H1 (cell line): ENCODE measurements at places on chromosomes 1 and 21.

- peaks cover 39% of the 10 kb centered on the region for H3K36me3 ChIP-seq
- H3K4me3 ChIP-seq = peak overlapping the region; percentile 96
- no peaks in the 10 kb centered on the region; the same call in 1 of the 2 replicates for H3K27me3 ChIP-seq
- DNase-seq = no peak
Observed at GRCh38 chr1:182389619-182390047, 2.0 kb downstream of the GLUL start.

DNA sequence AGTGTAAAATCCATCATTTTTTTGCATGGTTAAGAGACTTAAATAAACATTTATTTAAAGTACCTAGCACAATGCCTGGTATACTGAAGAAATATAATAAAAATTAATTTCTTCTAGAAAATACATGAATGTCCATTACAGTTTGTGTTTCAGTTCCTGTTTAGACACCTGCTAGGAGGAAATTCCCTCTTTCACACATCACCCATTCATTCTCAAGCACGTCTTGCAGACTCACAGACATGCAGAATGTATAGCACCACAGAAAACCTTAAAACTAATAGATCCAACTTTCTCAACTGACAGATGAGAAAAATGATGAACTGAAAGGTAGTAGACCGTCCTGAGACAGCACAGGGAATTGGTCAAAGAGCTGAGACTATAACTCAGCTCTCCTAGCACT, 172.2 kb upstream of the C8B start:
- no peak for DNase-seq
- H3K27ac ChIP-seq = no peak overlapping the region
- no peak overlapping the region for H3K4me3 ChIP-seq
- no peaks in the 10 kb centered on the region for H3K36me3 ChIP-seq
- no peaks in the 10 kb centered on the region for H3K4me1 ChIP-seq

DNA sequence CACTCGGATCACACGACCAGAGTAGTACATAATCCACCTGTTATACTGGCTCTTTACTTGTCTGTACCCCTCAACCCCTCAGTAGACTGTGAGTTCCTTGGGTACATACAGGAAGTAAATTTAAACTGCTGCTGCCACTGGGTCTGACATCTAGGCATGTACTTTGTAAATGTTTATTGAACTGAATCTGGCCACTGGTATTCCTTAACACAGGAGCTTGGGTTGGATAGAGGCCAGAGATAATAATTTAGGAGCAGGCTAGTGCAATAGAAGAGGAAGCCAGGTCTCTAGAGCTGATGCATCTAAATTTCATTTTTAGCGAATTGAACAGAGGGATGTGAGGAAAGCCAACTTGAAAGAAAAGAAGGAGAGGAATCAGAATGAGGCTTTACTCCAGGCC, 12.4 kb downstream of the TTC4 start:
- no peak overlapping the region for H3K4me3 ChIP-seq
- DNase-seq = no peak
- H3K4me1 ChIP-seq = no peaks in the 10 kb centered on the region
- no peaks in the 10 kb centered on the region for H3K27me3 ChIP-seq
- no peak overlapping the region for H3K27ac ChIP-seq

- H3K27me3 ChIP-seq = no peaks in the 10 kb centered on the region
- DNase-seq = no peak
- no peaks in the 10 kb centered on the region for H3K4me1 ChIP-seq
- no peak overlapping the region for H3K27ac ChIP-seq
Observed at GRCh38 chr1:183670169-183670568, 17.1 kb upstream of the APOBEC4 start.

GRCh38 chr1:63799820-63800219, 26.0 kb downstream of the ROR1 start:
- H3K36me3 ChIP-seq = no peaks in the 10 kb centered on the region
- H3K27ac ChIP-seq = no peak overlapping the region
- DNase-seq = no peak
- H3K4me1 ChIP-seq = peaks cover 33% of the 10 kb centered on the region
- no peak overlapping the region for H3K4me3 ChIP-seq

DNA sequence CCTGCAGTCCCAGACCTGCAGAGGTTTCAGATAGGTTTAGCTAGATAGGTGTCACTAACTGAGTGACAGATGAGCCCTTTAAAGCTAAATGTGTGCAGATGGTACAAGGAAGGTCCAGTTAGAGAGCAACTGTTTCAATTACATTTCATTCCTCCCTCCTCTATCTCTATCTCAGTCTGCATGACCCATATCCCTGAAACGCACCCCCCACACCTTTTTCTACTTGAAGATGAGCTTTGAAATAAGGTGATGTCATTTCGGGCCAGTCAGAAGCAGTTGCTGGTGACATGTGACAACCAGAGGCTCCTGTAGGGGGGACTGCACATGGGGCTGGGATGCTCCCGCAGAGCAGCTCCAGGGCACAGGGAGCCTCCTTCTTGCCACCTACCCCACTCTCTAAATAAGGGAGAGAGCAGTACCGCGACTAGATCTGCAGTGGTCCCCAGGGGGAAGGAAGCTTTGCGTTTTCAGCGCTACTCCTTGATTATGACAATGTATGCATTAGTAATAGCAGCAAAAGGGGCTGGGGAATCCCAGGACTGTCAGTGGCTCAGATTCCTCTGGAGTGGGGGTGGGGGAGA, 4.3 kb downstream of the ATP8B2 start:
- H3K4me3 ChIP-seq = peak overlapping the region; percentile 43; the same call in 1 of the 2 replicates
- peaks cover 6% of the 10 kb centered on the region; the same call in 1 of the 2 replicates for H3K36me3 ChIP-seq
- no peaks in the 10 kb centered on the region for H3K27me3 ChIP-seq
- H3K4me1 ChIP-seq = peaks cover 25% of the 10 kb centered on the region
- H3K27ac ChIP-seq = no peak overlapping the region

DNA sequence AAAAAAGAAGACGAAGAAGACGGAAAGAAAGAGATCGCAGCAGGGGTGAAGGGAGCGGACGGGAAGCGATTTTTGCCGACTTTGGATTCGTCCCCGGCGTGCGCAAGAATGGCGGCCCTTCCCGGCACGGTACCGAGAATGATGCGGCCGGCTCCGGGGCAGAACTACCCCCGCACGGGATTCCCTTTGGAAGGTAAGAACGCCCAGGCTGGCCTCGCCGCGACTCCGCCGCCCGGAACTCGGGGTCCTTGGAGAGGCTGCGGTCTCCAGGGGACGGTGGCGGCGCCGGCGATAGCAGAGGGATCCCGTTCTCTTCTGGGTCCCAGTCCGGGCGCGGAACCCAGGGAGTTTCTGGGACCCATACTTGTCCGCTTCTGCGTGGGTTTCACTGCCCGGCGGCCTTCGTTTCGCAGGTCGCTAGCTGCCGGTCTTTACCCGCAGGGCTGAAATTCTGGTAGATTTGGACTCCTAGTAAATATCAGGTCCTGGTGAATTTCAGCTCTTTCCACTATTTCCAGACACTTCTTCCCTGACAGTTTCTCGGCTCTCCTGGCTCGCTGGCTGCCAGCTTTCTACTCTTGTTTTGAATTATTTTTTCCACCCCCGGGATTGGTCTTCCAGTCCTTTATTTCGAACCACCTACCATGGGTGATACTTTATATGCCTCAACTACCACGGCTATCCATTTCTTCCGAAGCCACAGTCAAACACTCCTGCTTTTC, 1.0 kb downstream of the PAX7 start:
- H3K4me1 ChIP-seq = peaks cover 50% of the 10 kb centered on the region
- H3K4me3 ChIP-seq = peak overlapping the region; percentile 61
- peaks cover 96% of the 10 kb centered on the region for H3K27me3 ChIP-seq
- H3K36me3 ChIP-seq = no peaks in the 10 kb centered on the region; the same call in 1 of the 2 replicates
- DNase-seq = peak; percentile 83

GRCh38 chr1:16915627-16915973, 6.1 kb upstream of the CROCC start:
- peaks cover 6% of the 10 kb centered on the region; the same call in 1 of the 2 replicates for H3K4me1 ChIP-seq
- H3K36me3 ChIP-seq = no peaks in the 10 kb centered on the region
- H3K4me3 ChIP-seq = no peak overlapping the region
- DNase-seq = no peak
- no peaks in the 10 kb centered on the region for H3K27me3 ChIP-seq

DNA sequence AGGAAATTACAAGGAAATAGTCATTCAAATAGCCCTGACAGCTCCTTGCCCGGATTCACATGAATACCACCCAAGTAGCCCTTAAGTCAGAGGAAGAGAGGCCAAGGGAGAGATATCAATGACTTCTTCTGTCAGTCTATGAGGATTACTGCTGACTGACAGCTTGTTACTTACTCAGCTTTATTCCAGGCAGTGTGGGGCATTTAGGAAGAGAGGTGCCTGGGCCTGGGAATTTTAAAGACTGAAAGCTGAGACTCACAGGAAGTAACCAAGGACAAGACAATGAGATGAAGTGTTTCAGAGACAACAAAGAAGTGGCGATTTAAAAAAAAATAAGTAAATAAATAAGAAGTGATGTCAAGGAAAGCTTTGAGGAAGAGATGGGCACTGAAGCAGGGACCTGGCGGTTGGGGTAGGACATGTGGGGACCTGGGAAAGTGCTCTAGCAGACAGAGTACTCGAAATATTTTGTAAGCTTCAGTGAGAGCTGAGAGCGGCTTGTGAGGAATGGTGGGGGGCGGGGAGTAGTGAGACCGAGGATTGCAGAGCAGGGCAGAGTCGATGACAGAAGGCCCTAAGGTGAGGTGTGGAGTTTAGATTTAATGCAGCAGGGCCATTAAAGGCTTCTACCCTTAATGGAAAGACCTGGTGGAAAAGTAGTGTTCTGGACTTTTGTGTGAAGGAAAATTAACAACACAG, 58.9 kb downstream of the ST3GAL3 start:
- H3K27ac ChIP-seq = peak overlapping the region; percentile 62
- H3K27me3 ChIP-seq = no peaks in the 10 kb centered on the region
- DNase-seq = no peak
- H3K36me3 ChIP-seq = no peaks in the 10 kb centered on the region

DNA sequence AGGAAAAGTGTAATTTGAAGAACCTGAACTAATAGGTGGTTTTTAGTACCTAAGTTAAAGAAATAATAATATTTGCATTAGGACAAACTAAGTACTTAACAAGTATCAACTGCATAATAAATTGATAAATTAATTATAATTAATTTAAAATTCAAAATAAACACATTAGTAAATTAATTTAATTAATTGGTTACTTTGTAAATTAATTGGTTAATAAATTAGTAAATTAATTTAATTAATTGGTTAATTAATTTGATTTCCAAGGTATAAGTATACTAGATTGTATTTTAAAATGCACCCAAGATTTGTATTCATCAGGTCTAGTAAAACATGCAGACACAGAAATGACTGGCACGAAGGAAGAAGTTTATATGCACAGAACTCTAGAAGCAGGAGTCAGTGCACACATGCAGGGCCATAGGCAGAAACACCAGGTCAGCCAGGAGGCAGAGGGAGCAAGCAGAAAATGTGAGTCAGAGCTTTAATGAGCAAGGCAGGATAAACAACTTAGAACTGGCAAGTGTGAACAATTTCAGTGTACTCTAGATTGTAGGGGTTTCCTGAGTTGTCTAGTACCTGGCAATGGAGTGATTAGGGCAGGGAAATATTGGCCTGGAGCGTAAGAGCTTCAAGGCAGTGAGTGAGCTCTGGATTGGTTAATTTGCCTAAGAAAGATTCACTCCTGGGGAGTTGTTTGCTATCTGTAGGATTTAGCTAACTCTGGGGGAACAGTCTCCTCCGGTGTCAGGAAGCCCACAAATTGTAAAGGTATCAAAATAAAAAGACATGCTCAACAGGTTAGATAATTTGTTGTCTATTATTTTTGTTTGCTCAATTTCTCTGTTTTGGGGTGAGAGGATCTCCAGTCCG, 665.7 kb downstream of the MRPL39 start:
- H3K36me3 ChIP-seq = no peaks in the 10 kb centered on the region
- H3K27me3 ChIP-seq = no peaks in the 10 kb centered on the region
- H3K27ac ChIP-seq = no peak overlapping the region
- H3K4me3 ChIP-seq = peak overlapping the region; percentile 13; the same call in 1 of the 2 replicates
- DNase-seq = no peak

GRCh38 chr1:218414060-218414728, 69.1 kb downstream of the TGFB2 start:
- H3K4me3 ChIP-seq = no peak overlapping the region
- H3K36me3 ChIP-seq = no peaks in the 10 kb centered on the region
- no peak for DNase-seq

DNA sequence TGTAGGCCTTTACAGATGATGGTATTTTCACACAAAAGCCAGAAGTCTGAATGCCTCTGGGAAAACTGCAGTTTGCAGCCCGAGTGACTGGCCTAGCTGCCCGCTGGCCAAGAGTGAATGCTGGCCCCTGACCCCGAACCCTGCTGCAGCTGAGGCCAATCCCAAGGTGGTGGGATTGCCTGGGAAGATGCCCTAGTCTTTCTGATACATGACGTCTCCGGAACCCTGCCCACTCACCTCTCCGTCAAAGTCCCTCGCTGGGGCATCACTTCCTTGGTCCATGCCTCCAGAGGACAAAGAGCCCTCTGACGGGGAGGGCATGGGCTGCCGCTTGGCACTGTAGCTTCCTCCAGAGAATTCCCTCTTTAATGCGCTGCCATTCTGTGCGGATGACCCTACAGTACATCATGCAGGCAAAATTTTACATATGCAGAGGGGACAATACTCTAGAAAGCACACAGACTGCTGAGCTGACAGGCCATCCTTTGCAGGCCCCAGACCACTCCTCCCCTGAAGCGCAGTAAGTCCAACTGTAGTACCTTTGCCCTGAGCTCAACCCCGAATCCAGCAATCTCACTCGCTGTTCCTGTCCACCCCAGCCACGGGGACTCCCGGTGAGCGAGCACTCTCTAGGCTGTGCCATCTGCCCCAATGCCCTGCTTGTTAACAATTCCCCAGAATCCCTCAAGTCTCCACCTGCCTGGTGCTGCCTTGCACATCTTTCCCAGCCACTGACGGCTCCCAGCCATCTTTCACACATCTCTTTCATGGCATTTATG, 54.7 kb downstream of the COQ8A start:
- peaks cover 13% of the 10 kb centered on the region for H3K4me1 ChIP-seq
- no peak overlapping the region for H3K4me3 ChIP-seq
- H3K36me3 ChIP-seq = no peaks in the 10 kb centered on the region
- no peak for DNase-seq

- DNase-seq = no peak
- H3K4me3 ChIP-seq = no peak overlapping the region
- no peaks in the 10 kb centered on the region for H3K27me3 ChIP-seq
- H3K27ac ChIP-seq = no peak overlapping the region
Observed at GRCh38 chr1:101511202-101511891, 274.5 kb downstream of the S1PR1 start.

GRCh38 chr1:41656825-41657500, 172.5 kb upstream of the EDN2 start:
- no peaks in the 10 kb centered on the region for H3K4me1 ChIP-seq
- H3K36me3 ChIP-seq = no peaks in the 10 kb centered on the region
- no peak overlapping the region for H3K4me3 ChIP-seq

DNA sequence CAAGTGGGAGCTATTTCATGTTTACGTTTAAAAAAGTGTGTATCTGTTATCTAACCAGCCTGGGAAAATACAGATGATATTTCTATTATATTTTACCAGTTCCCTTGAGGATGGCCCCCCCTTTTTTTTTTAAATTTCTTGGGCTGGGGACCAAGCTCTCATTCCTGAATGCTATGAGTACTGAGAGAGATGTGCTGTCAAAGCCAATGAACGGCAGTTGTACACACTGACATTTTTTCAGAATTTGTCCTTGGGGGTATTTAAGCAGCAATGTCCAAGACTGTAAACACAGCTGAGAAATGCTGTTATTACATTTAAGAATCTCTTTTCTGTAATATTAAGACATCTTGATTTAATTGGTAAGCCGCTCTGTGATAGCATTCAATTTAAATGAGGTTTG, 177.9 kb downstream of the ST6GALNAC3 start:
- H3K27ac ChIP-seq = no peak overlapping the region
- H3K36me3 ChIP-seq = no peaks in the 10 kb centered on the region
- H3K4me1 ChIP-seq = peaks cover 5% of the 10 kb centered on the region
- no peak overlapping the region for H3K4me3 ChIP-seq
